Effector memory CD4-positive, alpha-beta T cell (primary cell): ENCODE measurements at places on chromosomes 11 and 22.

- no peak for DNase-seq
Measured at GRCh38 chr11:19243613-19244012, 2.9 kb upstream of the E2F8 start.

DNA sequence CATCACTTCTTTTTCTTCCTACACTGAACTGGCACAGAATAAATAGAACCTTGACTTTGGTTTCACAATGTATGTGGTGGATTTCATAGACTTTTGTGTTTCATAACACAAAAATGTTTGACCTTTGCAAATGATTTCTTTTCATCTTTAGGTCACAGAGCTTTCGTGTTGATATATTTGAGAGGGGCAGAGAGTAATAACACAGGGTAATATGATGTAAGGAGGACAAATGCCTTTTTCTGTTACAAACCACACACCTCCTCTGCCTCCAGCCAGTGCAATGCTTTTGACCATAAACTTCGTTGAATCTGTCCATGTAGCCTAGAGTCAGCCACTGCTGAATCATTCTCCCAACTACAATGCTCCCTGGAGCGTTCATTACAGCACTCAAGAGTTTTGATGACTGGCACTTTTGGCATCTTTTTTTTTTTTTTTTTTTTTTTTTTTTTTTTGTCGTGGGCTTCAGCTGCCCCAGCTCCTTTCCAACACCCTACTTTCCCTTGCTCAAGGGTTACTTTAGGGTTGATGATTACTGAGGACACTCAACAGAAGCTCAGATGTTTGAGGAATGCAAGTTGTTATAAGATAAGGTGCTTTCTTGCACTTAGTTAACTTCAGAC lies 11.4 kb upstream of the CAT start:
- no peak for DNase-seq

DNA sequence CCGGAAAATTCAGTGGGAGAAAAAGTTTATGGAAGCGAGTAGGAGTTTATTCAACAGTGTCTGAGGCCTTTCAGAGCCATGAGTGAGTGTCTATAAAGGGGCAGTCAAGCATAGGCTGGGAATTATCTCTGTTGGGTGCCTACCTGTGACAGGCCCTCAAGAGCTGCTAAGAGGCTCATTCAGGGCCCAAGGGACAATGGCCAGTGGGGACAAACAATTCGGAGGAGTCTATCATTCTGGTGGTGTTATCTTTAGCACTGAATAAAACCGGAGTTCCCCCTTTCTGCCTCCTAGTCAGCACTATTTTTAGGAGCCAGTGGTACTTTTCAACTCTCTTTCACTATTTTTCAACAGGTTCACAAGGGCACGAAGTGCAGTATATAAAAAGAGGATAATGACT lies 89.5 kb upstream of the HTATIP2 start:
- no peak for DNase-seq

GRCh38 chr11:77503006-77503405 lies 29.1 kb upstream of the PAK1 start:
- DNase-seq = no peak

DNA sequence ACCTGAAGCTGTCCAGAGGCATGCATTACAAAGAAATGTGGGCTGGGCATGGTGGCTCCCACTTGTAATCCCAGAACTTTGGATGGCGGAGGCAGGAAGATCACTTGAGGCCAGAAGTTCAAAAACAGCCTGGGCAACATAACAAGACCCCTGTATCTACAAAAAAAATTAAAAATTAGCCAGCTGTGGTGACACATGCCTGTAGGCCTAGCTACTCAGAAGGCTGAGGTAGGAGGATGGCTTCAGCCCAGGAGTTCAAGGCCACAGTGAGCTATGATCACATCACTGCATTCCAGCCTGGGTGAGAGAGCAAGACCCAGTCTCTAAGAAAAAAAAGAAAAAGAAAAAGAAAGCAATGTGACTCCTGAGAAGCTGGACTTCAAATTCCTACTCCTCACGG lies 138.5 kb upstream of the HSD17B12 start:
- DNase-seq = no peak

DNA sequence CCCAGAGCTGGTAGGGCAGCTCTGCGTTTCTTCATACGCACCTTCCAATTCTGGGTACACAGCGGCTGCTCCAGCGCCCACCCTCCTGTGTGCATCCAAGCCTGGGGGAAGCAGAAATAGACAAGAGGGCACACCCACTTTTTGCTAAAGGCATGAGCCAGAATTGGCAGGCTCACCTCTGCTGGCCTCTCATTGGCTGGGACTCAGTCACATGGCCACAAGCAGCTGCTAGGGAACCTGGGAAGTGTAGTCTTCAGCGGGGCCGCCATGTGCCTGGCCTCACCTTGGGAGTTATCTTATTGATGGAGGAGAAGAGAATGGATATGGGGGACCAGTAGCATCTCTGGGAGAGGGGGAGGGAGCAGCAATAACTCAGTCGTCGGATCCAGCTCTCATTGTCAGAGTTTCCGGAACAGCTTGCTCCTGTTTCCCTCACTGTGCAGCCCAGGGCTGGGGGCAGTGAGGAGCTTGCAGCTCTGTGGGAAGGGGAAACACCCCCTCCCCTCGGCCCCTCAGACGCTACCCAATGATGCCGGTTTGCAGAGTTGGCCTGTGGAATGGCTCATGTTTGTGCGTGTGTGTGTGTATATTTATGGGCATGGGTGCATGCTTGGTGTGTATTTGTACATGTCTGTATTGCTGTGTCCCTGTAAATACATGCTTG lies 11.8 kb upstream of the MIEF1 start:
- DNase-seq = peak; percentile 69

DNA sequence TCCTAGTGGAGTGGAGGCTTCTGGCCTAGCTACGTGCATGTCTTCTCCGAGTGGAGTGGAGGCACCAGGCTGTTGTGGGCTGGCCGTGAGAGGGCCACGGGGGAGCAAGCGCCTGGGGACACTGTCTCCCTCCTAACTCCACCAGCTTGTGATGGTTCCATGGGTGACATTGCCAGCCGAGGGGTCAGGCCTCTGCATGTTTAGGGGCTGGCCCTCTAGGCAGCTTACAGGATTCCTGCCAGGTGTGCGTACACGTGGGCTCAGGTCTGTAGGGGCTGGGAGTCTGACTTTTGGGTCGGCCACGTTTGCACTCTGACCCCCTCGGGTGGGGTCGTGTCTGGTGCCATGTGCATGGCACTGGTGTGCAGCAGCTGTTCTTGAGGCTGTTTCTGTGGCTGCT lies 31.6 kb downstream of the TBC1D22A start:
- DNase-seq = no peak

GRCh38 chr22:38086942-38087341 lies 3.0 kb upstream of the SLC16A8 start:
- no peak for DNase-seq

- no peak for DNase-seq
Measured at GRCh38 chr22:20583471-20583922, 76.1 kb downstream of the MED15 start.

GRCh38 chr11:77111277-77111676 lies 8.6 kb downstream of the OMP start:
- DNase-seq = no peak

DNA sequence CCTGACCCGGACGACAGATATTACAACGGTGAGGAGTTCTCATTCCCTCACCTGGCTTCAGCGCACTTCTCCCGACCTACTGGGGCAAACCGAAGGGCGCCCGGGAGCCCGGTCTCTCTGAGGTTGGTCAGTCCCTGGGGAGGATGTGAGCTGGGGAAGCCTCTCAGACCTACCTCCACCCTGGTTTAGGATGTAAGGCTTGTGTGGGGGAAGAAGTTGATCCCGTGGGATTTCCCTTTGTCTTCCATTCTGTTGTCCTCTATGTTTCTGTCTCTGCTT lies 12.3 kb downstream of the ROBO3 start:
- DNase-seq = no peak
